ENCODE measurements at places on chromosomes 4 and X.
A peak's percentile ranks its signal among the peaks of the same experiment; 100 is the strongest.

DNA sequence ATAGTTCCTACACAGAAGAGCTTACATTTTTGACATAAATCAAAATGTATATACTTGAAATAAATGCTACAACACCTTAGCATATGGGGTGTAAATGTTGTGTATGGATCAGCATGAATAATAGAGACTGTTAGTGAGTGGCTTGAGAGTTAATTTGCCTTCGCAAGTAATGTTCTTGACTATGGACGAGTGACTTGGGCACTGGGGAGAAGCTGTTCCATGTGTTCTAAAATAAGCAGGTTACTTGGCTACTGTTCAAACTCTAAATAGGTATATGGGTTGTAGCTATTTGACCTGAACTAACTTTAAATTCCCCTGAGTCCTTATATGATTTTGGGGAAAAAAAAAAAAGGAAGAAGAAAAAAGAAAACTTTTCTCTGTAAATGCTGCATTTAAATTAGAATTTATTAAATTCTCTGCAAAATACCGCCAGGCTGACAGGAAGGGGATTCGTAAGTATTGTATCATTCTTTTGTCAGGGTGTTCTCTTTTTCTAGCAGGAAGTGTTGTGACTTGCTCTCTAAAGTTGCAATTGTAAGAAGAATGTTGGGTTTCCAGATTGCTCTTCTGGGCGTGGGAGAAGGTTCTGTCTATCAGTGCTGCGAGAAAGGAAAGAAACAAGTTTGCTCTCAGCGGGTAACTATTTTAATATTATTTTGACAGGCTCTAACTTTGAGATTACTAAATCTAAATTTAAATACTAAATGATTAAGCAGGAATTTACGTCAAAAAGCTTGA, 32.2 kb downstream of the PLS3 start:
- no peak for DNase-seq

DNA sequence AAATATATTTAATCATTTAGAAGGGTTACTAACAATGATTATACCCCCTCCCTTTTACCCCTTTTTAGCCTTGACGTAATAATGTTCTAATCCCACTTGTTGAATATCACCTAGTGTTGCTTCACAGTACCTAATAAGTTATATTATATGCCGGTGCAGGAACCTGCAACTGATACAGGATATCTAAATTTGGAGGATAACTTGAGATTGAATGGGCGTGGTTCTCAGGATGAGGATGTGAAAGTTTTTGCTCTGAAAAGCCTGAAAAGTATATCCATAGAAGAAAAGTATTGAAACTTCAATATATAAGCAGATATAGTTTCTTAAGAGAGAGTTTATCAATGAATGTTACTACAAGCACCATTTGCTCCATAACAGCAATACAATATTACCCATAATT, 59.8 kb downstream of the ZNF711 start:
- DNase-seq = no peak

DNA sequence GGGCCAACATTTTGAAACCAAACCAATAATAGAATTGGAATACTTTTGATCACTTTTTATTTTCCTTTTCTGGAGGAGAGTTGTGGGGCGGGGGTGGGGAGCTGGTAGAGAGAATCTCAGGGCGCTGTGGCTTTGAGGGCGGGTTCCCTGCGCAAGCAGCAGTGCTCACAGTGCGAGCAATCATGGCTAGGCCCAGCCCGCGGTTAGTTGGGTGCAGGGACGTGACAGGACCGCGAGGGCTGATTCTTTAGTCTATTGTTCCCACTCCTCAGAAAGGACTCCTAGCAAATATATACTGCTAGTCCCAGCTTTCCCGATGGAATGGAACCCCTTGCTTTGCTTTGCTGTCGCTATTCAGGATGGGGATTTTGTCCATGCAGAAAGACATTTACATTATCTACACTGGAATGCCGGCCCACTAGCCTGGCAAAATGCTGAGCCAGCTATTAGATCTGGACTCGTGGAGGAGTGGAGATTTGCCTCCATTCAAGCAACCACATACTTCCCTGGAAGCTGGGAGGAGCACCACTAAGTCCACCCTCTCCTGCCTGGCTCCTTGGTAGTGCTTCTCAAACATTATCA, 23.9 kb upstream of the APLN start:
- peak; percentile 3 for DNase-seq

DNA sequence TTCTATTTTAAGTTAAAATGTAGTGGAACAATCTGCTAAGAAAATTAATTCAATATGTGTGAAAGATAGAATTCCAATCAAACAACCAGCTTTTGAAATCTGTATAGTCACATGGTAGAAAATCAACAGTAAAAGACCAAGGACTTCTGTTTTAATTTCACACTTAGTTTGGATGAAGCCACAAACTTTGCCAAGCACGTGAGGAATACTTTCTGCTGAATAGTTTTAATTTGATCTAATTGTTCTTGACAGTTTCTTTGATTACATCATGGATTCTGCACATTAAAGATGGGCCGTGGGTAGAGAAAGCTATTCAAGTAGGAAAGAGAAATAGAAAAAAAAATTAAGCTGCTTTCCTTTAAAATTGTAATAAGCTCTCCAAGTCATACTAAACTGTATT, 137.9 kb upstream of the FAM241A start:
- DNase-seq = no peak

DNA sequence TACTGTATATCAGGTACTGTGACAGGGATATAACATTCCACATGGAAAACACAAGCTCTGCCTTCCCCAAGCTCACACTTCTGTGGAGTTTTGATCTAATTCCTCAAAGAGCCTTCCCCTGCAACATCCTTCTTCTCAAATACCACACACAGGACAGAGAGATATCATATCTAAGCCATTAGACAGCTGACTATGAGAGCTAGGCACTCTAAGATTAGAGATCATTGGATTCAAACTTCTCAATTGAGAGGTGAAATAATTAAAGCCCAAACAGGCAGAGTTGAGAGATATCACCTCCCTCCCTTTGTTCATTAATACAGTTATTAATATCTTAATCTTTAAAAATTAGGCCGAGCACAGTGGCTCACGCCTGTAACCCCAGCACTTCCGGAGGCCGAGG, 25.0 kb downstream of the TEC start:
- no peak for DNase-seq

GRCh38 chr4:107734120-107734519, 14.1 kb upstream of the PAPSS1 start:
- DNase-seq = no peak

GRCh38 chrX:82711457-82711856, 796.6 kb upstream of the POU3F4 start:
- DNase-seq = no peak

GRCh38 chr4:109590905-109591304, 30.9 kb downstream of the MCUB start:
- DNase-seq = no peak

GRCh38 chr4:174592256-174592984, 70.1 kb upstream of the HPGD start:
- no peak for DNase-seq

DNA sequence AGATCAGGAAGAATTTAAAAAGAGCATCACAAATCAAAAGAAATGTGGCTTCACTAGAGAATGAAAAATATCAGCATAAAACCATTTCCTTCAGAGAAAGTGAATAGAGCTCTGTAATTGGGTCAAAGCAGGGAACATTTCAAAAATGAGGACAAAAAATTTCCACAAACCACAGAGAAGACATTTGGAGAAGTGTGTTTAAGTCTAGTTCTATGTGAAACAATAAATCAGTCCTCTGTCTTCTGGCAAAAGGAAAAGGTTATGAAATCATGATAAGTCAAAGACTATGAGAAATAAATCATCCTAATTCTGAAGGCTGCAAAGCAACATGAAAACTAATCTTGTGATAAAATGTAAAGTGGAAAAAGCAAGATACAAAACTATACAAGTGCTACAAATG, 27.9 kb downstream of the SMPX start:
- no peak for DNase-seq

- no peak for DNase-seq
Measured at GRCh38 chrX:78687586-78687985, 28.5 kb upstream of the RTL3 start.

DNA sequence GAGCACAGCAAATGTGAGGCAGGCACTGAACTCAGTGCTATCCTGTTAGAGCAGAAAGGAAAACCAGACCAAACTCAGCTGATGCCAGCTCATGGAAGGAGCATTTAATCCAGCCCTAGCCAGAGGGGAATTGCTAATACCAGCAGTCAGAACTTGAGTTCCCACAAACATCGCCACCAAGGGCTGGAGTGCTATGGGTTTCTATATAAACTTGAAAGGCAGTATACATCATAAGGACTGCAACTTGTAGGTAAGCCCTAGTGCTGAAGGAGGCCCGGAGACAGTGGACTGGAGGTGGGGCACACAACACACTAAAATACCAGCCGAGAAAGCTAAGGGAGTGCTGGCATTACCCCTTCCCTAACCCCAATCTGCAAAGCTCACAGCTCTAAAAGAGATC, 440.2 kb downstream of the PRR32 start:
- no peak for DNase-seq

DNA sequence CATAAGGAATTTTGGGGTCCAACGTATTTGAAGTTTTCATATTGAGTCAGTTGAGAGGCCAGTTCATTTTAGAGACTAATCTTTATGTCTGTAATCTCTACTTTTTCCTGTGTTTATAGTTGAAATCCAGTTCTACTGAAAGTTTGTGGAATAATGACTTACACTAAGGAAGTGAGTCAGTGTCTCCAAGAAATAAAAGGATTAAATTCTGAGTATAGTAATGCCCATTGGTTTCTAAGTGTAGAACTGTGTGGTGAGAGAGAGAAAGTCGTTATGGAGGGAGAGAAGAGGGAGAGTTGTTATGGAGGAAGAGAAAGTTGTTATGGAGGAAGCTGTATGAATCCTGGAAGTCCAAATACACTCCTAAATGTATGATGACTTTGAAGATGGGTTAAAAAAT, 264.6 kb upstream of the HAND2 start:
- DNase-seq = no peak

GRCh38 chrX:2584251-2585157, 83.7 kb upstream of the DHRSX start:
- DNase-seq = no peak

GRCh38 chrX:109622270-109622669, 2.7 kb downstream of the KCNE5 start:
- DNase-seq = no peak

DNA sequence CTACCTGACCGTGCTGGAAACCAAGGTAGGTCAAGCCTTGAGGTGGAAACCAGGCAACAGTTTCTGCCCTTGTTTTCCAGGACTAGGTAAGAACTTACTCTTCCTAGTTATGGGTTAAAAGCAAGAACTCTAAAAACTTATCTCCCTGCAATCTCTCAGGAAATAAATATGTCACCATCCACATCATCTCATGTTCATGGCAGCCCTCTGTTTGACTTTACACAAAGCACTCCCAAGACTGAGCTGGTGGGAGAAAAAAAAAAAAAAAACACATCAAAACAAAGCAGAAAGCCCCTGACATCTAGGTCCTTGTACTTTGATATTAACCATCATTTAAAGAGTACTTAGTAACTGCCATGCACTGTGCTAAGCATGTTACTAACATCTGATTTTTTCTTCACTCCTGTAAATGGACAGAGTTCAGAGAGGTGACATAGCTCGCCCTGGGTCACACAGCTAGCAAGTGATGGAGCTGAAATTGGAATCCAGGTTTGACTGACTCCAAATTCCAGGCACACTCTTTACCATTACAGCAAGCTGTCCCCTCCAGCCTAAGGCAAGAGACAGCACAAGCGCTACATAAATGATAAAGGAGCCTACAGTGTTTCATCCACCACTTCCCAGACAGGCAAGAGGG, 102.8 kb upstream of the NOCT start:
- no peak for DNase-seq

GRCh38 chr4:117327491-117327890, 242.1 kb upstream of the TRAM1L1 start:
- DNase-seq = no peak

DNA sequence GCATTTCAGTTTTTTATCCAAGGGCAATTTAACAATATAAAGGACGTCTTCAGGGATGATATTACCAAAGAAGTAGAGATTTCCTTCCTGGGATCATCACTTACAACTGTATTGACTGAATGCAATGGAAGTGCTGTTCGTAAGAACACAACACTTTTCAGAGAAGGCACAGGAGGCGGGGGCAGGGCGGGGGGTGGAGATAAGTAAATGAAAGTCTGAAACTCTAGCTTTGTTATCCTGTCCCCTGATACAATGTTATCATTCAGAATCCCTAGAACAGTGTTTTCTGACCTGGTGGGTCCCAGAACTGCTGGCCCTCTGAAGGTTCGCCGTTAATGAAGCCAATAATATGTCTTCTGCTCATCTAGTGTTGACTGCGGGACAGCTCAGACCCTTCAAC, 124.6 kb downstream of the NSUN7 start:
- DNase-seq = no peak

- DNase-seq = no peak
Measured at GRCh38 chr4:1238676-1239000, 10.3 kb downstream of the CTBP1 start.
